ENCODE measurements at places on chromosomes 16 and 17.

DNA sequence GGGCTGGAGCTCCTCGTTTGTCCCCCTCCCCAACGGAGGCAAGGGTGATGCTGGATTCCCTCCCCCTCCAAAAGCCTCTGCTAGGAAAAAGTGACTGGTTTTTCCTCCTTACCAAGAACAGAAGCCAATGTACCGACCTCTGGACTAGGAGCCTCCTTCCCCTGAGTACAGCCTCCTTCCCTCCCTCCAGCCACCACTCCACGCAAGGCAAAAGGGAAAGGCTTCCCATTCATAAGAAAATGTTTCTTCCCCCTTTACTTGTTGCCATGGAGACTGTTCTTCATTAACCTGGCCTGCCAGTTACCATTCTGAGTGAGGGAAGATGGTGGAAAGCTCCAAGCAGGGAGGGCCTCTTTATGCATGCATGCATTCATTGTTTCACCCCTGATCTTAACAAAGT is 4.3 kb upstream of the PIMREG start:
- no peak for DNase-seq

DNA sequence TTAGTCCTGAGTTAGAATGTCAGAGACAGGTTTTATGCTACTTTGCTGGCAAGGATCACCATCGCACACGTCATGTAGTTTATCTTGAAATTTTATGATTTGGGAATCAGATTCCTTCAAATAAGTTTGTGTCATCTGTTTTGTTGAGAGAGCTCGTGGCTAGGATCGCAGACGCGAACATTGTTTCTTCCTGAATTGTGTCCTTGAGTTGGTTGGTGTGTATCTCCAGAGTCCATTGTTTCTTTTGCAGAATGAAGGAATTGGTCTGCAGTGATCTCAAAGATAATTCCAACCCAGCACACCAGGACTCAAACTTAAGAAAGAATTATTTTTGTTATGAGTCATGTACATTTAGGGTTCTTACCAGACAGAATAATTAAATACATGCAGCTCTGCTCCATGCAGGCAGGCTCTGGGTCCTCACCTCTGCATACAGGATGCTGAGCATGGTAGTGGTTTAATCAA is 51.6 kb downstream of the PRKCA start:
- DNase-seq = no peak

DNA sequence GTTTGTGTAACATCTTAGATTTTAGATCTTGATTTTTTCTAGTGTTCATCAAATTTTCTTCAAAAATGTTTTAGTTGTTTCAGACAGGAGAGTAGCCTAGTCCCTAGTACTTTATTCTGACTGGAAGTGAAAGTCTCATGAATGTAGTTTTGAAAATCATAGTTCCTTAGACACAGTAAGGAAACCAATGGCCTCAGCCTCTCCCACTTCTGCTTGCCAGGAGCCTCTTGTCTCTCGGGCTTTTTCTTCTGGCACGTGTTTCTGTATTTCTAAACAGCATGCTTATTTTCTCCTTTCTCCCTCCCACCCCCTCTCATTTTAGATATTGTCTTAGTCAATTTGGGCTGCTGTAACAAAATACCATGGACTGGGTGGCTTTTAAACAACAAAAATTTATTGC is 9.8 kb downstream of the SLFN5 start:
- DNase-seq = no peak

GRCh38 chr16:874366-875181 is 74.0 kb upstream of the GNG13 start:
- no peak for DNase-seq

DNA sequence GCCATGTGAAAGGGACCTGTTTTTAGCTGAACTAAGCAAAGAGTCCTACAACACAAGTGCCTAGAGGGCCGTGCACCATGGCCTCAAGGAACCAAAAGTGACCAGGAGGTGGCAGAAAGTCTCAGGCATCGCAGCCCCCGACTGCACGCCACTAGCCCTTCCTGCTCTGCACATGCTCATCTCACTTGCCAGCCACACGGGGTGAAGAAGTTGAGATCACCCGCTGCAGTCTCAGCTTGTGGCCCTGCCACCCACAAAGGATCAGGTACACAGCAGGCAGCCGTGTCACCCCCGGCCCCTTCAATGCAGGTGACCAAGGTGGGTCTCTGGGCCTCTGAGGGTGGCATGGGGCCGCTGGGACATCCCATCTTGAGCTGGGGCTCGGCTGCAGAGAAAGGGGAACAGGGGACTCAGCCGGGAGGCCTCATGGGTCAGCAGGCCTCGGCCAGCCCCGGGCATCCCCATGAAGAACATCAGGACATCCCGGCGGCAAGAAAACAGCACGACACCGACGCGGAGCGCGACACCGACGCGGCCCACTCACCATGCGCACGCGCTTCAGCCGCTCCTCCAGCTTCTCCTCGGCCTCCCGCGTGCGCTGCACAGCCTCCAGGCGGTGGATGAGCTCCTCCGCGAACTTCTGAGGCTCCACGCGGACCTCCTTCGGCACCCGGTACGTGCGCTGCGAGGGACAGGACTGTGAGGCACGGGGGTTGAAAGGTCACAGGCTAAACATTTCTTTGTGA is 21.0 kb downstream of the PDIA2 start:
- DNase-seq = no peak

DNA sequence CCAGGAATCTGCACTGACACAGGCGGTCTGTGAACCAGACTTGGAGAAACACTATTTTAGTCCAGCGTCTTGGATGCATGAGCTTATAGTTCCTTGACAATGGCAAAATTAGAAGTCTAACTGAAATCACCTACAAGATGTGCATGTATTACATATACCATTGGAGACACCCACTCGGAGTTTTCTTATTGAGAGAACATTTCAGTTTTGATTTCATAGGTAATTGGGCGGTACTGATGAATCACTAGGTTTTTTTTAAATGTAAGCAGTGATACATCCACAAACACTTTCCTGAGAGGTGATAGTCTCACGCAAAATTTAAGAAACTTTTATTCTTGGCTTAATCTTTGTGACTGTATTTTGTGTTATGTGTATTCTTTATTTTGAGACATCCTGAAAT is 69.8 kb downstream of the PRKCA start:
- no peak for DNase-seq

DNA sequence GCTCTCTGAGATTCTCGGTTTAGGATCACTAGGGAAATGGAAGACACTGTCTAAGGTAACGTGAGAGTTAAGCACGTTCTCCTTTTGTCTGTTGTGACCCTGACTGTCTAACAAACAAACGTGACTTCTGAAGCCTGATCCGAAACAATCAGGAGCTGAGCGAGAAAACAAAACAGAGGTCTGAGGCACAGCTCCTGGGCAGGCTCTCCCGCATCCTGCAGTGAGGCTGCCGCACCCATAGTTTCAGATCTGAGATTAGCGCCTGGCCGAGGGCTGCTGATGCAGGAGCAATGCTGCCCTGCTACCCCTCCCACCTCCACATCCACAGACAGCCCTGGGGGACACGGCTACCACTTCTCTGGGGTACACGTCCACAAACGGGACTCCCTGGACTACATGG is 46.7 kb downstream of the RNF157 start:
- no peak for DNase-seq

GRCh38 chr17:1144162-1144561 is 35.6 kb downstream of the ABR start:
- no peak for DNase-seq

- DNase-seq = peak; percentile 42
These were observed 8.5 kb downstream of the CHTF8 start for GRCh38 chr16:69123910-69124309.

GRCh38 chr17:3762922-3763776 is 37.8 kb downstream of the ITGAE start:
- DNase-seq = peak; percentile 28

GRCh38 chr16:74019612-74020011 is 277.0 kb upstream of the PSMD7 start:
- no peak for DNase-seq

GRCh38 chr17:48639982-48640857 is 14.1 kb upstream of the HOXB9 start:
- DNase-seq = no peak

DNA sequence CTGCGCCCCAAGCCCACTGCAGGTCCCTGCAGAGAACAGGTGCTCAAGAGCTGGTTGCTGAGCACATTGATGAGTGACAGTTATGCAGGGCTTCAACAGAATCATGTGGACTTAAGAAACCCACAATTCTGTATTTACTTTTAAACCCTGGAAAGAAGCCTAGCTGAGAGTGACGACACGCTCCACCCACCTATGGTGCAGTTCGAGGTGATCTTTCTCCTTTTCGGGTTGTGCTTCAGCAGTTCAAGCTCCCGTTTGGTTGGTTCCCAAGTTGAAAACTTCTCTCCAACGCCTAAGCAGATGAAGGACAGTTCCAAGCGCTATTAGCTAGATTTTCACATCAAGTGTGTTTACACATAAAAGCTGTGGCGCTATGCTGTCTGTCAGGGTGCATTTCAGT is 23.9 kb downstream of the USP22 start:
- DNase-seq = no peak

GRCh38 chr17:58416937-58417299 is 416 bp downstream of the RNF43 start:
- DNase-seq = no peak

DNA sequence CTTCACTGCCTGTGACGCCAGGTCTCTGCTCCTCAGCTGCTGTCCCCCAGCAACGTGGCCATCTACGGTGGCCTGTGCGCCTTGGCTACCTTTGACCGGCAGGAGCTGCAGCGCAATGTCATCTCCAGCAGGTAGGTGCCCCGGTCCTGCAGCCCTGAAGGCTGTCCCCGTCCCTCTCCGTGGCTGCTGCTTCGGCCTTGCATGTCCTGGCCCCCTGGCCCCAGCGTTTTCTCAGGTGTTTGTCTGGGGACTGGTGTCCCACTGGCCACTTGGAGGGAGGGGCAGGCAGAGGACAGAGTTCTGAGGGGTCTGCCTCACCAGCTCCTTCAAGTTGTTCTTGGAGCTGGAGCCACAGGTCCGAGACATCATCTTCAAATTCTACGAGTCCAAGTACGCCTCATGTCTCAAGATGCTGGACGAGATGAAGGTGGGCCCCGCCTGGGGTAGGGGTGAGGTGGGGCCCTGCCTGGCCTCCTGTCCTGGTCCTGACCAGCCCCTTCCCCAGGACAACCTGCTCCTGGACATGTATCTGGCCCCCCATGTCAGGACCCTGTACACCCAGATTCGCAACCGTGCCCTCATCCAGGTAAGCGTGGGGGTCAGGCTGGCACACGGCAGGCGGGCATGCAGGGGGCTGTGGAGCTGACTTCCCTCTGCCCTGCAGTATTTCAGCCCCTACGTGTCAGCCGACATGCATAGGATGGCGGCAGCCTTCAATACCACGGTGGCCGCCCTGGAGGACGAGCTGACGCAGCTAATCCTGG is 4.4 kb downstream of the GPS1 start:
- no peak for DNase-seq

DNA sequence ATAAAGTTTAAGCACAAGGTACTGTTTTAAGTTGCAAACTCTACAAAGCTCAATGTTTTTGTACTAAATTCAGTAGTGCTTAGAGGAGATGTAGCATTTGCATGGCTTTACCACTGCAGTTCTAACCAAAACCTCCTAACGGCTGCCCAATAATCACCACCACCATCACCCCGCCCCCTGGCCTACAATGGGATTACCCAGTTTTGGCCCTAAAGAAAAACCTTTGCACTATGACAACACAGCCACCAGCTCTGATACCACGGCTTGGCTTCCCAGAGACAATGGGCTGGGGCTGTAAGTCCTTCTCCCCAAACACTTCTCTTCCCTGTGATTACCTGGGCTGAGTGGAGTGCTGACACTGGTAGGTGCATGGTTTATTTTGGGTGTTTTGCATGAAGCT is 58.4 kb upstream of the MTMR4 start:
- DNase-seq = no peak

DNA sequence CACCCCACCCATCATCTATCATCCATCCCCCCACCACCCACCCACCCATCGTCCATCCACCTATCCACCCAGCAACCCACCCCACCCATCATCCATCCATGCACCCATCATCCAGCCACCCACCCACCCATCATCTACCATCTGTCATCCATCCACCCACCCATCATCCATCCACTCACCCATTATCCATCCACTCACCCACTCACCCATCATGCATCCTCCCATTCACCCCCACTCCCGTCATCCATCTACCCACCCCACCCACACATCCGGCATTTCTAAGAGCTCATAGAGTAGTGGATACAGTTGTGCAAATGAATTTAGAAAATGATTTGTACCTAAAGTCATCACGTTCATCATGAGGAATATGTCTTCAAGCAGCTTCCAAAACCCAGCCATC is 405.1 kb downstream of the SNX29 start:
- no peak for DNase-seq

- DNase-seq = no peak
These were observed 462.6 kb upstream of the MAF start for GRCh38 chr16:80063031-80063712.

DNA sequence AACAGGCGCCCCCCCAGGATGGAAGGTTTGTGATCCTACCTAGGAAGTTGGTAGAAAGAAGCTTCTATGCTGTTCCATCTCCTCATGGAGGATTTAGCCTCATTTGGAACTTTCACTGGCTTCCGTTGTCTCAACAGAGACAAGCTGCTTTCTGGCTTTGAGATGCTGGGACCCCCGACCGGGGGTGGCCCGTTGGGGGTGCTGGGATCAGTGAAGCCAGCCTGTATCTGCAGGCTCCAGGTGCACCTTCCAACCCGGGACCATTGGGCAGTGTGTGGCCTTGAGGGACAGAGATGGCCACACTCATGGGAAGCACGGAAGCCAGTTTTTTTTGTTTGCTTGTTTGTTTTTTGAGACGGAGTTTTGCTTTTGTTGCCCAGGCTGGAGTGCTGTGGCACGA is 15.4 kb downstream of the CIBAR2 start:
- DNase-seq = no peak

- no peak for DNase-seq
These were observed 149.7 kb downstream of the RPTOR start for GRCh38 chr17:80694085-80694991.

- no peak for DNase-seq
These were observed 499.7 kb downstream of the XYLT1 start for GRCh38 chr16:16971042-16971441.

DNA sequence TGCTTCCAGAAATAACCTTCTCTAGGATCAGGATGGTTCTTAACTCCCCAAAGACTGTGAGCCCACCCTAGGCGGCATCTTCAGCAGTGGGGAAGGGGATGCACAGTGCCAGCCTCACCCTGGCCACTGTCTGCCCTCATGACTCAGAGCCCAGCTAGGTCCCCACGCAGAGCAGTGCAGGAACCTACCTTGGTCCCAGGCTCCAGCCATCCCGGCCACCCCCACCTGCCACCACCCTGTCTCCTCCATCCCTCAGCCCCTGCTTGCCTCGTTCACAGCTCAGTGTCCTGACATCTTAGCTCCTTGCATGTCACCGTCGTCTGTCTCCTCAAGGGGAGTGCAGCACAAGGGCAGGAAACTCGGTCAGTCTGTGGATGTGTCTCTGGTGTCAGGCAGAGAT is 16.1 kb upstream of the KRTAP17-1 start:
- DNase-seq = no peak

DNA sequence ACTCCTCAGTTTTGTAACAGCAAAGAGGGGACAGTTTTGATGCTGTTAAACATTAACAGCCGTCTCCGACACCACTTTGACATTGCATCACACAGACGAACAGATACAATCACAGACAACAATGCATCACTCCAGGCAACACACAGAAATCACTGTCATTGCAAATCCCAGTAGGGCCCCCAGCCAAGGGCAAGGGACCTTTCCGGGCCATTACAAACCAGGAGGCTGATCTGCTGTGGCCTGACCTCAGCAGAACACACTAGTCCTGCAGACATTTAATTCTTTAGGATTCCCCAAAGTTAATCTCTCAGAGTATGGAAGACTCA is 136.2 kb upstream of the RCVRN start:
- DNase-seq = no peak

Measured in activated T-helper 9 cell treated with anti-CD3 and anti-CD28 coated beads, Interleukin-2, amount 50 U/mL, for 16 hours (primary cell).